HTR-8/SVneo (cell line): ENCODE measurements at places on chromosomes 12 and 14.
A peak's percentile ranks its signal among the peaks of the same experiment; 100 is the strongest.

DNA sequence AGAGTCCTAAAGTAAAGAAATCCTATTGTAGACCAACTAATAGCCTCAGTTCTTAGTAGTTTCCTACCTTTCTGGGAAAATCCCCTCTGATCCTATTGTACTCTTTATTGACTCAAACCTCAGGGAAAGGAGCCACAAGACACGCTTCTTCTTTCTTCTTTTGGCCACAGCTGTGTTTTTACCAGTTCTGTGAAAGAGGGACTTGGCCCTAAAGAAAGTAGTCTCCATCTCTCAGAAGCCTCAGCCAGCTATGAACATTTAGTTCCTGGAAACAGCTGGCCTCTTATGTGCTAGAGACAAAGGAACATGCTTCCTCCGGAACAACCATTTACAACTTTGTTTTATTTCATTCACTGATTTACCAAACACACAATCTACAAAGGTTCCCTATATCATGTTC is 66.1 kb upstream of the ARID2 start:
- no peak for DNase-seq

DNA sequence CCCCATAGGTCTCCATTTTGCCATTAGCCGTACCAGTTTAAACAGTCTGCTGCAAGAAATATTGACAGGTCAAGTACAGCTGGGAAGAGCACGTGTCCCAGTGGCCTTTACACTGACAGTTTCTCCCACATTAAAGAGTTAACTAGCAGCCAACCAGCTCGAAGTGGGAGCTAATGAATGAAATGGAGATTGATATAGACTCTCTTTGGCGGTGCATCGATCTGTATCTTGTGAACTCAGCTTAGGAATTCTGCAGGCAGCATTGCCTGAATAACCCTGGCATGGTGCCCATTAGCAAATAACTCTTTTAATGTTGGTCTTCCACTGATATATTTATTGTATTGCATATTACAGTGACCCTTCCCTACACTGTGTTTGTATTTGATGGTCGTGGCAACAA is 319.4 kb downstream of the EGLN3 start:
- no peak for DNase-seq

DNA sequence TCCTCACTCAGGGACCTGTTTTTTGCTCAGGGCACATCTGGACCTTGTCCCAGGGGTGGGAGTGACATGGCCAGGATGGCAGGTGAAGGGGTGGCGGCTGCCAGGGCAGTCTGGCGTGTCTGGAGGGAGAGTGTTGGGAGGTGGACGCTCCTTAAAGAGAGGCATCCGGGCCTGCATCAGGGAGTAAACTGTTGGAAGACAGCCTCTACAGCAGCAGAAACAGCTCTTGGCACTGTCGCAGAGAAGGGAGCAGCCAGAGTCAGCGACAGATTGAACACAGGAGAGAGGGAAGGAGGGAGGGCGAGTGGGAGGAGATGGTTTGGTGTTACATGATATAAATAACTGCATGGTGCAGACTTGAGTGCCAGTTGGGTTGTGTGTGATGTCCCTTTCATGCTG is 52.8 kb downstream of the IGF1 start:
- DNase-seq = no peak

DNA sequence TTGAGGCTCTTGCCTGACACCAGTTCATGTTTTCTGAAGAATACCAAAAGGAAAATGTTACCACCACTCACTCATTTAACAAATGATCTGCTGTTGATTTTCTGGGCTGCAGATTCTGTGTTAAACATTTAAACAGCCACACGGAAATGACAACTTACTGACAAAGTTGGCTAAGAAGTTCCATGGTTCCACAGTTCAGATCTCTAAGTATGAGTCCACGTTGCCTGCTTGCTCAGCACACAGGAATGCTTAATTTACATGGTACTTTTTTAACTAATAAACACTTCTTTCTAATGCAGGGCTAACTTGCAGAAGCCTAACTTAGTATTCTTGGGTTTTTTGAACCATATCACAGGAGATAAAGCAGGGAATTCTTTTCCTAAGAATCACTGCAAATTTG is 34.7 kb downstream of the PTGER2 start:
- no peak for DNase-seq

- no peak for DNase-seq
Measured at GRCh38 chr14:52303236-52303635, 10.9 kb upstream of the PTGER2 start.

GRCh38 chr12:89762498-89763170 is 54.0 kb upstream of the ATP2B1 start:
- no peak for DNase-seq

GRCh38 chr14:85958069-85958468 is 428.1 kb downstream of the FLRT2 start:
- no peak for DNase-seq

- DNase-seq = no peak
Measured at GRCh38 chr14:100568998-100569733, 18.1 kb downstream of the BEGAIN start.

- DNase-seq = no peak
Measured at GRCh38 chr12:100721169-100721568, 73.4 kb upstream of the ANO4 start.

DNA sequence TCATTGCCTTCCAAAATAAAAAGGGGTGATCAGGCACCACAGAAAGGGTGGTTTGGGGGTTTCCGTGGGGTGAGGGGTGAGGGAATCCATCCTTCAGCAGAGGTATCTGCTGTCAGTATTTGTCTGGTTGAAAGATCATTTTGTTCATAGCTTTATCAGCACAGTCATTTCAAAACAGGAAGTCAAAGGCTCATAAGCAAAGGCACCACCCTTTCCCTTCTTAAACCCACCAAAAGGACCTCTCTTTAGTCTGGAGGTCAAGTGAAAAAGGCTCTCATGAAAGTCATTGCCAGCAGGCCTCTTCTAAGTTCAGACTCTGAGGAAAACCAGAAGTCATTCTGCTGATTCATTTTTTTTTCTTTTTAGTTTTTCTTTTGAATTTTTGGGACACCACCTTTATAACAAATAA is 6.2 kb downstream of the CHST11 start:
- DNase-seq = no peak

DNA sequence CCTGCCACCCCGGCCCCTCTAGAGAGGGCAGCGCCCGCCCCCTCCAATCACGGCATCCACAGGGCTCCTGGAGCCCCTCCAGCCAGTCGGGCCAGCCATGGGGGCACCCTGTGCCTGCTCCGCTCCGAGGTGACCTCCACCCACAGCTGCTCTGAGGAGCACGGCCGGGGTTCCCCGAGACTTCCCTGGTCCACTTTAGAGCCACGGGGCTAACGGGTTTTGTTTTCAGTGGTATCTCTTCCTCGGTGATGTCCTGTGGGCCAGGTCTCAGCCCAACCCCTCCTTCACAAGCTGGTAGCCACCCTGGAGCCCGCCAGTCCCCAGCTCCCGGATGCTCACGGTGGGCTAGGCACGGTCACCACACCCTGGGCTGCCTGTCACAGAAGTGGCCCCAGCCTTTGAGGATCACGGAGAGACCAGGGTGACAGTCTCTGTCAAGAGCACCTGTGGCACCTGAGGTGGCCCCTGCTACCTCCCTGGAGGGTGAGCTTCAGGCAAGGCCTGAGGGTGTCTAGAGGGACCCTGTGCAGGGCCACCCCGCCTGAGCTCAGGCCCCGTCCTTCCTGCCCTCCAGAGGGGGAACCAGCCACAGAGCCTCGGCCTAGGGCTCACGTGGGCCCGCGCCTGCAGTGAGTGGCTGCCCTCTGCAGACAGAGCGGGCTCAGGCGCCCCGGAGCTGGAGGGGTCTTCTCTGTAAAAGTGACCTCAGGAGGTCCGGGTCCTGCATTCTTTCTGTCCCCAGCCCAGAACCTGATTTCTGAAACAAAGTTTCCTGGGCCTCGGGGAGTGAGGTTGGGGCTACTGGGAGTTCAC is 146.0 kb upstream of the C14orf180 start:
- no peak for DNase-seq

DNA sequence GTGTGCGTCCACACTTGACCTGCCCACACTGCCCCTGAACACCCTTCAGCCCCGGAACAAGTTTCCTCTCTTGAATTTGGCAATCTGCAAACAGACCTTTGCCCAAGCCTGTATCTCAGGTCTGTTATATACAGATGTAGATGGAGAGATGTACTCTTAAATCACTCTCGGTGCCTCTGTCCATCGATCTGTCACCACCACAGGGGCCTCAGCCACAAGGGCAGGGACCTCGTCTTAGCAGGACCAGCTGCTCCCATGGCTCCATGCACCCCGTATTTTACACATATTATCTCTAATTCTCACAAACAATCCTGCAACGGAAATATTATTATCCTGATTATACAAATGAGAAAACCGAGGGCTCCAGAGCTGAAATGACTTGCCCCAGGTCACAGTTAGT is 313.4 kb downstream of the BCL11B start:
- DNase-seq = no peak

DNA sequence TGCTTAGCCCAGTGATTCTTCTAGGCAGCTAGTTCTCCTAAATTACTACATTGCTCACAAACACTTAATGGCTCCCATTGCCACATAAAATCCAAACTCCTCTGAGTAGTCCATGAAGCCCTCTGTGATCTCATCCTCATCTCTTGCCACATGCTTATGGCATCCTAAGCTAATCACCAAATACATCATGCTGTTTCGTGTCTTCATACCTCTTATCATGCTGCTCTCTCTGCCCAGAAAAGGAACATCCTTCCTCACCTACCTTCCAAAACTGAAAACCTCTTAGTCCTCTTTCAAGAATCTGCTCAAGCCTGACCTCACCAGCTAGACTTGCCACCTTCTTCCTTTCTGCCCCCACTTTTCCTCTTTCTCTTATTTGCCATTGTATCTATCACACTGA is 108.5 kb downstream of the DUSP6 start:
- no peak for DNase-seq

- DNase-seq = no peak
Measured at GRCh38 chr12:50556273-50556672, 51.5 kb downstream of the DIP2B start.

DNA sequence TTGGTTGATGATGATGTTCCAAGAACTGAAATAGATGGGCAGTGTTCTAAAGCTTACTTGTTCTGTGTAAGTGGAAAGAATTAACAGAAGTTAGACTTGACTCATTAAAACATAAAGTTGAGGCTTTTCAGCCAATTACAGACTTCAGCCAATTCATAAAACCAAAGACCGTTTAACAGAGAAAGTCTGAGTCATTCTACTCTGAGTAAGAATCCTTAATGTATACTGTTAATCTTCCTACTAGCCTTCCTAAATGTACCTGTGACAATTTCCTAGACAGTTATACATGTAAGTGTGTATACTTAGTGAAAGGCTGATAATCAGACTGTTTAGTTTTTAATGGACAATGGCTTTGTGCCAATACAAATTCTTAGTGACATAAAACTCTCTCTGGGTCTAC is 681.0 kb downstream of the RPL10L start:
- no peak for DNase-seq

GRCh38 chr12:9731797-9732196 is 1.1 kb downstream of the CLECL1 start:
- no peak for DNase-seq

DNA sequence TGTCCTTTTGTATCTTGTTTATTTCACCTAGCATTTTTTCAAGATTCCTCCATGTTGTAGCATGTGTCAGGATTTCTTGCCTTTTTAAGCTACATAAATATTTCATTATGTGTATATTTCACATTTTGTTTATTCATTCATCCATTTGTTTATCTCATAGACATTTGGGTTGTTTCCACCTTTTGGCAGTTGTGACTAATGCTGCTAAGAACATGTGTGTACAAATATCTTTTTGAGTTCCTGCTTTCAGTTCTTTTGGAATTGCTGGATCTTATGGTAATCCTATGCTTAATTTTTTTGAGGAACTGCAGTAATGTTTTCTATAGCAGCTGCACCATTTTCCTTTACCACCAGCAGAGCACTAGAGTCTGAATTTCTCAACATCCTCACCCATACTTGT is 62.4 kb downstream of the SCN8A start:
- DNase-seq = no peak

DNA sequence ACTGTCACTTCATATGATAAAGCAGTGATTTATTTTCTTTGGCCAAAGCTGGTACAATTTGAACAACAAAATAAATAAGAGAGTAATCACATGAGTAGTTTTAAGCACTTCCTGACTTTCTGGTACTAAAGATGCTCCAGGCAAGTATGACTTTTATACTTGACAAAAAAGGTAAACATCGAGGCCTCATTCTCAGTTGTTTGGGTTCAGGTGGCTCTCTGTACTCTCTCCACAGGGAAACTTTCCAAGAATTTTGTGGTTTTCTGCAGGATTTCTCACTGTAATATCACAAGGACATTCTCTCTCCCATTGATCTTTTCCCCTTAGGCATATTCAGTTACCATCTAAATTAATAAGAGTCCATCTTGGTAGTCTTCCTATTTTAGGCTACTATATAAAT is 26.6 kb upstream of the KCNC2 start:
- DNase-seq = peak; percentile 5

GRCh38 chr12:132783917-132784531 is 22.4 kb upstream of the ANKLE2 start:
- DNase-seq = no peak

DNA sequence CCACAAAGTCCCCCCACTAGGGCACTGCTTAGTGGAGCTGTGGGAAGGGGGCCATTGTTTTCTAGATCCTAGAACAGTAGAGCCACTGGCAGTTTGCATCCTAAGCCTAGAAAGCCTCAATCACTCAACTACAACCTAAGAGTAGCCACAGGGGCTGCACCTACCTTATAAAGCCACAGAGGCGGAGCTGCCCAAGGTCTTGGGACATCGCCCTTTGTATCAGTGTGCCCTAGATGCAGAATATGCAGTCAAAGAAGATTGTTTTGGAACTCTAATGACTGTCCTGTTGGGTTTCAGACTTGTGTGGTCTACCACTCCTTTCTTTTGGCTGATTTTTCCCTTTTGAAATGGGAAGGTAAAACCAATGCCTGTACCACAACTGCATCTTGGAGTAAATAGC is 59.5 kb downstream of the ATP2B1 start:
- DNase-seq = no peak

- no peak for DNase-seq
Measured at GRCh38 chr12:102010265-102010994, 51.4 kb downstream of the WASHC3 start.

DNA sequence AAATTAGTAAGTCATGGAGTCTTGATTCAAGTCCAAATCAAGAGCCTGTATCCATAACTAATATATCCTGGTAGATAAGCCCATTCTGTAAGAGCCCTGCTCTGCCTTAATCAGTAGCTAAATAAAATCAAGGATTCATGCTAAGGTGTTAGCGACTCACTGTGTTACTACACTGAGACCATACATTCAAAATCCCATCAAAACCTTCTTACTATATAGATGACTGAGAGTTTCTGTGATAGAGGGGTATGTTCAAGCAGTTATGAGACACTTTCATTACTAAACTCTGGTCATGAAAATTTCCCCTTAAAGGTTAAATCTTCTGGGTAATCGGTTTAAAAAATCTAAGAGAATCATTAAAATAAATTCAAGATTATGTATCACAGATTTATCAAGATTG is 78.5 kb downstream of the MDGA2 start:
- no peak for DNase-seq

GRCh38 chr12:51900323-51900889 is 6.9 kb upstream of the ACVRL1 start:
- DNase-seq = no peak
